ENCODE measurements at places on chromosomes 5 and 9.

- DNase-seq, result no peak
These were observed 98.6 kb downstream of the AOPEP start for GRCh38 chr9:94824913-94825610.

- no peak for DNase-seq
These were observed 48.7 kb upstream of the ACTBL2 start for GRCh38 chr5:57531333-57531732.

- DNase-seq, result peak; percentile 71
These were observed 12.4 kb upstream of the CXXC5 start for GRCh38 chr5:139635606-139636206.

DNA sequence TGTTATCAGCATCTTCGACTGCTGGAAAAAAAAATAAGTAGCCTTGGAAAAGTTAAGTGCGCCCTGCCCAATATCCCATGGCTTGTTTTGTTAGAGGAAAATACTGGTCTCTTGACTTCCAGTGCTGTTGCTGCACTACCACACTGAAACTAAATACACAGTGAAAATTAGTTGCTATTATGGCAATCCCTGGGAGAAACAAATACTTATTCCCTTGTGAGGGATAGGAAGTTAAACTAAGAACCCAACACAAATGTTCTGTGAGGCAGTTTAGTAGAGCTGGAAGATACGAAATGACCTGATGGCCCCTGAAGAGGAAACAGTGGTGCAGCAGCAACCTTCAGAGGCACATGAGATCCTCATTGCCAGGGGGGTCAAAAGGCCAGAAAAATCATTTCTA, 164.0 kb downstream of the ARL15 start:
- DNase-seq, result no peak

DNA sequence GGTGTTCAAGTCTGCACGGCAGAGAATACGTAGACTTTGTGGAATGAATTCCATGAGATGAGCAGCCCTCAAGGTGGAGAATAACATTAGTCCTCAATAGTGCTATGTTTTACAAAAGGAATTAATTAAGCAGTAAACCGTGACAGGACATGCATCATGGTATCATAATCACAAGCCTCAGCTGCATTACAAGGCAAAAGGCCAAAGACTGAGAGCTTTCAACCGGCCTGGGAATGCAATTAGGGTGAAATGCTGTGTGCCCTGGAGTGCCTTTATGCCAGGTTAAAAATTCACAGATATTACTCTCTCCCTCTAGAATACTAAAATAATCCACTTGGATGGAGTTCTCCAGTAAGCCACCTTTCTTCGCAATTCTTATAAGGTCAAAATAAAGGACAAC, 270.6 kb downstream of the MLLT3 start:
- no peak for DNase-seq

GRCh38 chr9:1869843-1870242, 145.3 kb upstream of the SMARCA2 start:
- no peak for DNase-seq

GRCh38 chr5:3394891-3395599, 200.6 kb upstream of the IRX1 start:
- DNase-seq, result no peak

- no peak for DNase-seq
These were observed 652.4 kb downstream of the PDE4D start for GRCh38 chr5:59241119-59241518.

GRCh38 chr9:110835859-110836271, 167.3 kb downstream of the MUSK start:
- peak; percentile 50 for DNase-seq

DNA sequence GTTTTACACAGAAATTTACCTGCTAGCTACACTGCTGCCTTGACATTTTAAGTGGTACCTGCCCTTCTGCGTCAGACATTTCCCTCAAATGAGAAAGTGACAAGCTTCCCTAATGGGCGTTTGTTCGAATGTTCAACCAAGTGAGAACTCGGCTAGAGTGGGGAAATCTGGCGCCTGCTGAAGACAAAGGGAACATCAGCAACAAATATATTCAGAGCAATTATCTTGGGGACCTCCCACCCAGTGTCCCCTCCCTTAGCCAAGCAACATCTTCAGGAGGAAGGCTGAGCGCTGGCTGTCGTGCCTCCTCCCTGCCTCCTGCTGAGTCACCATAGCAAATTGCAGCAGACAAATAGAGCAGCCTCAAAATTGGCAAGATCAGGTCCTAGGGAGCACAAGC, 57.1 kb downstream of the MFAP3 start:
- DNase-seq, result no peak

GRCh38 chr5:127870914-127871313, 167.7 kb downstream of the CCDC192 start:
- DNase-seq, result no peak

GRCh38 chr5:16467363-16468219, 2.0 kb upstream of the ZNF622 start:
- DNase-seq, result peak; percentile 15

GRCh38 chr9:120882935-120883607, 6.1 kb upstream of the PHF19 start:
- DNase-seq, result no peak

DNA sequence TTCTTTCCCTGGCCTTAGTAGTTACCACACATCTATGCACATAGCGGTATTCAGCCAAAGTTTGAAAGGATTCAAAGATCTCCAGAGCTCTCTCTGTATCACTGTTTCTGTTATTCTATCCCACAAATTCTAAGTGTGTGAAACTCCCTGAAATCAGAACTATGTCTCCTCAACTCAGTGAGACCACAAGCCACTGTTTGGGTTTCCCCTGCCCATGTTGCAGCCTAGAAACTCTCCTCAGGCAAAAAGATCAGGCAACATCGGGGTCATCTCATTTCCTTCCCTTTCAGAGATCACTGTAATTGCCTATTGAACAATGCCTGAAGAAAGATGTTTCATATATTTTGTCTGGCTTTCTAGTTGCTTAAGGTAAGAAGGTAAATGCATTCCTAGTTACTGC, 135.6 kb downstream of the TMC1 start:
- DNase-seq, result no peak

- no peak for DNase-seq
These were observed 57.7 kb upstream of the MAST4 start for GRCh38 chr5:66538531-66538930.

DNA sequence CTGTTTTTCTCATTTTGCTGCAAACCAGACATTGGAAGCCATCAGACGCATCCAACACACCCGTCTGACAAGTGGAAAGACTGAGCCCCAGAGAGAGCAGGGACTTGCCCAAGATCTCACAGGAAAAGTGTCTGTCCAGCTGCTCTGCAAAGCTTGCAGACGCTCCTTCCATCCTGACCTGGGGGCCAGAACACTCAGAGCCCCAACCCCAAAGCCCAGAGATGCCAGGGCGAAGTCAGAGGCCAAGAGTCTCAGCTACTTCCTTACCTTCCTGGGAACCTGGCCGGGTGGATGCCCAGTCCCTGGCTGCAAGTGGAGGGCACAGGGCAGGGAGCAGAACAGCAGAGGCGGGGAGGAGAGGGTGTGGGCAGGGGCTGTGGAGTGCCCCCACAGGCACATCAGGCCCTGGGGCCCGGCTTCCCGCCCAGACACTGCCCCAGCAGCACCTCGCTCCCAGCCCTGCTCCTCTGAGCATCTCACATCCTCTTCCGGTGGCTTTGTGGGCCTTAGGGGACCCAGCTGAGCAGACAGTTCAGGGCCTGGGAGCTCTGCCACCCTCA, 9.7 kb upstream of the RALGDS start:
- DNase-seq, result no peak

- peak; percentile 94 for DNase-seq
These were observed 485.8 kb downstream of the SEMA5A start for GRCh38 chr5:9059920-9060691.

DNA sequence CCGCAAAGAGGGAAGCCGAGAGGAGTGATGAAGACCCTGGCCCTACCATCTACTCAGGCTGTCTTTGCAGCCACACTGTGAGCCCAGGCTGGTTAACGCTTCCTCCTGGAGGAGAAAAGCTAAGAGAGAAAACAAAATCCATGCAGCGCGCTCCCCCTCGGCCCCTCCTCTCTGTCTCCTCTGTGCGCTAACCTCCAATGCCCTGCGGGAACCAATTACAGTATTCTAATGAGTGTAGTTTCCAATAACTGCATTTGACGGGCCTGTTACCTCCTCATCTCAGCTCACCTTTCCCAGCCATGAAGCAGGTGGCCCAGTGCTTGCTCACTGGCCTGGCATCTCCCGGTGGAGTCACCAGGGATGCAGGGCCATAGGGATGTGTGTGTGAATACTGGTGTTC, 565.5 kb downstream of the EBF1 start:
- DNase-seq, result no peak

DNA sequence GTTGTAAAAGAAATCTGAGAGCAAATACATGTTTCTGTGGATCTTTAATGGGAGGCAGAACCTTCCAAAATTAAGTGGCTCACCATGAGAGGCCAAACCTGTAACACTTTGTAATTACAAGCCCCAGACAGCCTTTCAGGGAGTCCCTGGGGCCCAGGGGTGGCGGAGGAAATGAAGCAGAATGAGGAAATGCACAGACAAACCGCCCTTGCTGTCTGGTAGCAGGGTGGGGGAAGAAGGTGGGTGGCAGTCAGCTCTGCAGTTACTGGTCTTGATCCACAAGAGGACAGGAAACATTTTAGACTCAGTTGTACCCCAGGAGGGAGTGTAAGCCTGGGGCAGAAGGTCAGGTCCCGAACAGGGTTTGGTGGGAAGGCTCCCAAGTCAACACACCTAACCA, 6.5 kb downstream of the ARL14EPL start:
- no peak for DNase-seq

DNA sequence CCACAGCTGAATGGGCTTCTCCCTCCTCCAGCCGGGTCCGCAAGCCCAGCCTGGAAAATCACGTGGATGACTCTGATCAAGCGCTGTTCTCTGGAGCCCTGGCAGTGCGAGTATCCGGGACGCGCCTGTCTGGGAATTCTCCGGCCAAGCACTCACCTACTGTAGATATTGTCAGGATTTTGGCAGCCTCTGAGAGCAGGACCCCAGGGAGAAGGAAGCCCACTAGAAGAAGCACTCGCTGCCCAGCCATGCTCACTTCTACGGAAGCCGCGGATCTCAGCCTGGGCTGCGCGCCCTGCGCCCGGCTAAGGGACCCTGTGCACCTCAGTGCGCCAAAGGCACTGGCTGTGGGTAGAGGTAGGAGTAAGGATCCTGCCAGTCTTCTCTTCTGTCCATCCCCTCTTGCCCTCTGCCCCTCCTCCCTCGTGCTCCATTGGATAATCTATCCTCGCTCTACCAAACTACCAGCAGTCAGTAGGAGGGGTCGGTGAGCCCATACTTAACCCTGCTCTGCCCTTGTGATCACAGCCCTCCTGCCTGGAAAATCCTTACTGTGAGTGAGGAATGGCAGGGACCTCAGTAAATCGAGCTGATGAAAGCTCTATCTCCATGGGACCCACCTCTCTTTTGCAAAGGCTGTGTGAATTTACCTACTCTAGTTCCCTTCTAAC, at the start of gene UGT3A2:
UGT3A2 (minus strand) TSS at position 343 of the 671 bp plus-strand sequence; CDS start at position 250, 93 bp downstream.
- DNase-seq, result no peak

DNA sequence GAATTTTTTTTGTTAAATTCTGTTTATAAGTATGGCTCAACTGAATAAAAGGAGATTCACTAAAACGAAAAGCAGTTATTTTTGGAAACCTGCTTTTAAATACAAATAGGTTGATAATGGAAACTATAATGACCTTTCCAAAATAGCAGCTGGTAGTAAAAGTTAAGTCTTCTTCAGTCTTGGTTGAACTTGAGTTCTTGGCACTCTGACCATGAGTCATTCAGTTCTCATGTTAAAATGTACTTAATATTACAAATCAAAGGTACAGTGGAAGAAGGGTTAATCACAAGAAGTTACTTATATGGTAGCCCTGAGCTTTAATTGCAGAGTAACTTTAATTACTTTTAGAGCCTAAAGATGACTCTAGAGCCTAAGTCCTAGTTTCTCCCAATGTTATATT, 62.1 kb downstream of the KLF9 start:
- peak; percentile 18 for DNase-seq

GRCh38 chr9:109272045-109272444, 48.8 kb downstream of the EPB41L4B start:
- DNase-seq, result no peak

- DNase-seq, result no peak
These were observed 36.5 kb downstream of the ZCCHC7 start for GRCh38 chr9:37156781-37157356.

- DNase-seq, result no peak
These were observed 538.7 kb downstream of the PDE4D start for GRCh38 chr5:59354811-59355210.

GRCh38 chr5:157217289-157218024, 36.8 kb downstream of the ITK start:
- DNase-seq, result no peak

- no peak for DNase-seq
These were observed 146.0 kb downstream of the ADCY2 start for GRCh38 chr5:7541898-7542297.

DNA sequence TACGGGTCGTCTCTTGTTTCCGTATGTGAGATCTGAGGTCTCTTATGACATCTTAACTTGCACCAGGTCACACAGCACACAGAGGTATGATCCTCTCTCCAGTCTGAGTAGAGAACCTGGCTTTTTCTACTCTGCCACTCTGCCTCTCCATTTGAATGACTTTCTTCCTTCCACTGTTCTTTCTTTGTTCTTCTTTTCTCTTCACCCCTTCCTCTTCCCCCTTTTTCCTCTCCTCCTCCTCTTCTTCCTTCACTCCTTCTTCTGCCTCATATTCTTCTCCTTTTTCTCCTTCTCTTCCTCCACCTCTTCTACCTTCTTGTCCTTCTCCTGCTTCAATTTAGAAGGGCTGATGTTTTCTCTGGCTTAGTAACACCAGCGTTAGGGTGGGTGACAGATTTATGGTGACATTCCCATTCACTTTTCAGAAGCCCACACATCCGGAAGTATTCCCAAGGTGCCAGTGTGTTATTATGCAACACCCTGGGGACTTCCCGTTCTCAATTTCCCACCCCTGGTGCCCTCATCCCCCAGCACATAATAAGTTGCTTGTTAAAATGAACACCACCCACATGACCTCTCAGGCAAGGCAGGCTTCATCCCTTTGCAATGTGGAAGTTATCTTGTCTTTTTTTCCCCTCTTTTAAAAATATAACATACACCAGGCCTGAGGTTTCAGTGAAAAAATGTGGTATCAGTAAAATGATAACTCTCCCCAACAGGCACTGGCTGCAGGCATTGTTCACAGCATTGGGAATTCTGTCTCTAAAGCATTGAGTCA, 122.0 kb downstream of the PAPPA start:
- no peak for DNase-seq

DNA sequence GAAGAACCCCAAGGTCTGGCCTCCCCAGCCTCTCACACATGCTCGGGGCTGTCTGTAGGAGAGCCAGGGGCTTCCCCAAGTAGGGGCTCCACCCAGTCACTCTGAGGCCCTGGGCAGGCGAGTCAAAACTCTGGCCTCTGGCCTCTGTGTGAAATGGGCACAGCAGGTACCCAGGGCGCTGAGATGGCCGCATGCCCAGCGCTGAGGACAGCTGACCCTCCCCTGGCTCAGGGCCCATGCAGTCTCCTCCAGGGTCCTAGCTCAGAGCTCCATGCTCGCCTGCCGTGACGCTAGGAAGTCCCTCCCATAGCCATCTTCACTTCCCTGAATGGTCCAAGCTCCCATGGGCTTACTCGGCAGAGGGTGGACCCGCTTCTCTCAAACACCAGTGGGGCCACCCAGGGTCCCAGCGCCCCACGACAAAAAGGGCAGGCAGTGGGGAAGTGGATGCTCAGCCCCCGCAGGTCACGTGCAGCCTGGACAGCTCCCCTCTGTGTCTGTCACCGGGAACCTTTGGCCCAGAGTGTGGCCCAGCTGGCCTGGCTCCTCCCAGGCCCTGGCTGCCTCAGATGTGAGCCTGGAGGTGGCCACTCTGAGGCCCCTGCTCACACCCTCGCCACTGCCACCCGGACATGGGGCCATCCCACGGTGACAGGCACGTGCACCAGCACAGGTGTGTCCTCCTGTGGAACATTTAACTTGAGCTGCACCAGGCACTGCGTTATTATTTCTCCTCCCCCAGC, 12.2 kb upstream of the VAV2 start:
- DNase-seq, result no peak

GRCh38 chr5:14351086-14351661, 208.0 kb downstream of the TRIO start:
- DNase-seq, result no peak
